Hematopoietic multipotent progenitor cell treated with erythropoietin and hydrocortisone succinate and interleukin-3 and kit ligand, for 17 days (in vitro differentiated cells): ENCODE measurements at places on chromosomes 16 and 17.

GRCh38 chr16:69260506-69260905 is 50.6 kb upstream of the VPS4A start:
- DNase-seq: no peak

- no peak for DNase-seq
Observed at GRCh38 chr17:73767696-73768095, 123.5 kb upstream of the SDK2 start.

DNA sequence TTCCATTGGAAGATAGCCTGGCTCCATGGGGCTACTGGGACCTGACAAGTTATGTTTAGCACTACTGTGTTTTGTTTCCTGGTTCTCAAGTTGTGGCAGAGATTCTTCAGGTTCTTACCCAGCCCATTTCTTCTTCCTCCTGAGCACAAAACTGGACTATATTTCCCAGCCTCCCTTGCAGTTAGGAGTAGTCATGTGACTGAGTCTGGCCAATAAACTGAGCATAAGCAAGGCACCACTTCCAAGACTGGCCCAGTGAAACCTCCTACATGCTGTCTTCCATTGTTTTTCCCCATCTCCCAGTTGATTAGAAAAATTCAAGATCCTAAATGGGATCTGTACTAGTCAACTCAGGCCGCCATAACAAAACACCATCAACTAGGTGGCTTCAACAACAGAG is 28.2 kb upstream of the RBBP6 start:
- no peak for DNase-seq

GRCh38 chr16:68232335-68232734 is 3.6 kb downstream of the ESRP2 start:
- DNase-seq: no peak

DNA sequence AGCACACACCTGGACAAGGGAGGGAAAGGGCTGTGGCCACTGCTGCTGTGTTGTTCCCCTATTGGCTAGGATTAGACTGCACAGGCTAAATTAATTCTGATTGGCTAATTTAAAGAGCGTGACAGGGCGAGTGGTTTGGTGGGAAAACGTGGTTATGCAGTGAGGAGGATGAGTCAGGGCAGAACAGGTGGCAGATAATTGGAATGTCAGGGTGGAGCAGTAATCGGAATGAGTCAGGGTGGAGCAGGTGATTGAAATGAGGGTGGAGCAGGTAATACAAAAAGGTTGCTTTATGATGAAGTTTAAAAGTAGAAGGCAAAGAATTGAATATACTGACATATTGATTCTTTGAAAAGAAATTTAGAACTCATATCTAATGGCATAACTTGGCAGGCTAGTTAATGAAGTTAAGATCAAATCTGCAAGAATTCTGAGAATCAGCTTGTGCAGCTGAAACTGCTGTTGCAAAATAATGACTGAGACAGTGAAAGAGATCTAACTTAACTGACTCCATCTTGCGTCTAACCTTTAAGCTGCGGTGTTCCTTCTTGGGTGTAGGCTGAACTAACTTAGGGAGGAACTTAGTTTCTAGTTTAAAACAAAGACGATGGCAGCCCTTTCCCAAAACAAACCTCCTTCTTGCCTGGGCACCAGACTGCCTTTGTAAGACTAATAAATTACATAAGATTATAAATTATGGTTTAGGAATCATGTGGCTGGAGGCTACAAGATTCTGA is 174.3 kb downstream of the UTP18 start:
- no peak for DNase-seq

DNA sequence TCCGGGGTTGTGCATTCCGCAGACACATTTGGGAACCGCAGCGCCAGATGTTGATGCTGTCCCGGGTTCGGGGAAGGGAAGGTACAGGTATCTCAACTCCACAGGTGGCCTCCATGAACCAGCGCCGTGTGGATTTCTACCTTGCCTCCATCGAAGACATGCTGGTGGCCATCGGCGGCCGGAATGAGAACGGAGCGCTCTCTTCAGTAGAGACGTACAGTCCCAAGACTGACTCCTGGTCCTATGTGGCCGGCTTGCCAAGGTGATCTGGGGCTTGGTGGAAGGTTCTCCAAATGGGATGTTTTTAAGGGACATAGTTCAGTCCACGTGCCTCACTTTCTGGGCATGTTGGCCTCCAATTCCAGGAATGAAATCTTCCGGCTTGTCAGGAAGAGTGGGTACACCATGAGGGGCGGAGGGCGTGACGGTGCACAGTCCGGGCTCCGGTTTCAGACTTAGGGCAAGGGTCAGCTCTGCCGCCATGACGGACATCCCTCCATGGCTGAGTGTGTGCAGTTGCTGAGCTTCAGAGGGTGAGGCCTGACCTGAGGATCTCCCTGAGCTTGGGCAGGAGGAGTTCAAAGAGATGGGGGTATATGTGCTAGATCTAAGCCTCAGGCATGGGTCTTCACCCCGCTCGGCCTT is 11.5 kb downstream of the KLHL36 start:
- DNase-seq: no peak

DNA sequence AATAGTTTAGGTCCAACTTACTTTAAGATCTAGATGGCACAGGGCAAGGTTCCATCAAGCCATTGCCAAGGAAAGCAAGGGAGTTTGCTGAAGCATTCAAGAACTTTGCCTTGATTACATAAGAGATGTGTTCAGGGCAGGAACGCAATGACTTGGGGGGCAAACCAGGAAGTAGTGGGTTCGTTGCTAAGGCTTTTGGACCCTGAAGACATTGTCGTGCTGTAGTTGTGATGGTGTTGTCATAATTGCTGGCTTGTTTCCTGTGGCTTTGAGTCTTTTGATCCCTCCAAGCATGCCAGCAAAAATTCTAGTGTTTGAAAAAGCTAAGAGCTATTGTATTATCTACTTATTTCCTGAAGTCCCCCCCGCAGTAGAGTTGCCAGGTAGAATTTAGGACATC is 70.7 kb upstream of the HNF1B start:
- no peak for DNase-seq

DNA sequence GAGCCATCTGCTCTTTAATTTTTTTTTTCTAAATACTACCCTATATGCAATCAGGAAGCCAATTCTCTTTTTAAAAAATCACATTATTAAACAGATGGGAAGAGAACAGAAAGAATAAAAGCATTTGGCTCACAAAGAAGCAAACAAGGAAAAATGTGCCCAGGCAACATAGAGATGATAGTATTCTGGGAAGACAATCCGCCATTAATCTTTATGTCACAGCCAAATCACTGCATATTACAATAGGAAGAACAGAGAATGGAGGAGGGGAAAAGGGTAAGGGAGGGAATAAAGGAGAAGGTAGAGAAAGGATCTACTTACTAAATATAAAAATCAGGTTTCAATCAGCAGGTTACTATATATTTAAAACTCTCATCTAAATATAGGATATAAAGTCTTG is 34.3 kb downstream of the STAT5B start:
- no peak for DNase-seq

- no peak for DNase-seq
Observed at GRCh38 chr17:38947189-38947588, 20.0 kb downstream of the FBXO47 start.

DNA sequence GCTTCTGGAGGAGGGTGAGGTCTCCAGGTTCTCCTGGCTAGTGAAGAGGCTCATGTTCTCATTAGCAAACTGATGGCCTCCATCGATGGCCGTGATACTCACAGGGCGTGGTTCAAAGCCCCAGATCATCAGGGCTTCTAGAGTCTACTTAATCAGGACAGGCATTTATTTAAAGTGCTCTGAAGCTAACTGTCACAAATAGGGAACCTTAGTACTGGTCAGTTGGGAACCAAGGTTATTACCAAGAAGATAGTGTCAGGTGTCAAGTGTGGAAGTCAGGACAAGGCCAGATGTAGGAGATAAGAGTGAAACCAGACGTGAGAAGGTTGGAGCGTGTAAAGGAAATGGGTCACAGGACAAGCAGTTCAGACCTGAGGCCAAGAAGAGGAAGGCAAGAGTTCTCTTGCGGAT is 56.9 kb downstream of the PIGL start:
- DNase-seq: no peak

DNA sequence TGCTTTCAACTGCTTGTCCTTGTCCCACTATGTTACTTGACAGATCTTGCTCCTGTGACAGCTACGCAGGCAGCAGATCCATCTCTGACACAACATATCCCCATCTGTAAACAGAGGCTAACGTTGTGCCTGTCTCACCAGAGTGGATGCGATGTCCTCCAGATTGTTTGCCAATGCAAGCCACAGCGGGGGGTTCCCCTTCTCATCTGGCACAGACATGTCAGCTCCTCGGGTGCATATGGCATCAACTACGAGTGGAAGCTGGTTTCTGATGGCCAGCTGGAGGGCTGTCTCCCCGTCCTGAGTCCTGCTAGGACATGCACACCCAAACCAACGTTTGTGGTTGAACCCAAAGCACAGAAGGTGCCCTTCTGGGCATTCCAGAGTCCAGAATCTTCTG is 39.0 kb downstream of the CYB5D2 start:
- DNase-seq: no peak

DNA sequence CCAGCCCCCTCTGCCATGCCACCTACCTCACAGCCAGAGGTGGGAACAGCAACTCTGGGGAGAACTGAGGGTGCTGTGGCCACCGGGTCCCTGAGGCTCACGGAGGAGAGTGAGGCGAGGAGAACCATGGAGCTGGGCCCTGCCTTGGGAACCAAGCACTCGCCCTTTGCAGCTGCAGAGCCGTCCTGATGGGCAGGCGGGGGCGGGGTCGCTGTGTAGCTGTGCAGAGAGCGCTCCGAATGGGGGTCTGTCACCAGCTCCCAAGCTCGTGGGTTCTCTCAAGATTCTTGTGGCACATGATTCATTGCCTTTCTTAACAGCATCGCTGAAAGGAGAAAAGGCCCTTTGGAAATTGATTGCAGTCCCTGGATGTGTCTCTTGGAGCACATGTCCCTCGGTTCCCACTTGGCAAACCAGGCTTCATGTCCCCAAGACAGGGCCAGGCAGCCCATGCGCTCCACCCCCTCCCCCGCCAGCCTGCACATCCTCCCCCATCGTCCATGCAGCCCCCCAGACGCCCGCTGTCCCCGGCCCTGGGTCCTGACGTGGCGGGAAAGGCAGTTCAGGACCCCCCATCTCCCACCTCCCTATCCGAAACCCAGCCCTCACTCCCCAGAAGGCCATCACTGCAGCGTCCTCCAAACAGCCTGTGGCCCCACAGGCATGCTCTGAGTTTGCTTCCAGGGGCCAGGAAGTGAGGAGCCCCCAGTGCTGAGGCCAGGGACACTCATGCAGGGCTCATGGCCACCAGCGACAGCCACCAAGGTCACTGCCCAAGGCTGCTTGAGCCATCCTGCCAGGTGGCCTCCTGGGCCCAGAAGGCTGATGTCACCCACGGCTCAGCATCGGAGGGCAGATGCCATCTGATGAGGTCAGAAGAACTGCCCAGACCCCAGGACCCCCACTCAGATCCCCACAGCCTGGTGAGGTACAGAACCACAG is 20.6 kb upstream of the CHMP6 start:
- no peak for DNase-seq

- DNase-seq: no peak
Observed at GRCh38 chr16:1909561-1910231, 8.5 kb downstream of the HS3ST6 start.

DNA sequence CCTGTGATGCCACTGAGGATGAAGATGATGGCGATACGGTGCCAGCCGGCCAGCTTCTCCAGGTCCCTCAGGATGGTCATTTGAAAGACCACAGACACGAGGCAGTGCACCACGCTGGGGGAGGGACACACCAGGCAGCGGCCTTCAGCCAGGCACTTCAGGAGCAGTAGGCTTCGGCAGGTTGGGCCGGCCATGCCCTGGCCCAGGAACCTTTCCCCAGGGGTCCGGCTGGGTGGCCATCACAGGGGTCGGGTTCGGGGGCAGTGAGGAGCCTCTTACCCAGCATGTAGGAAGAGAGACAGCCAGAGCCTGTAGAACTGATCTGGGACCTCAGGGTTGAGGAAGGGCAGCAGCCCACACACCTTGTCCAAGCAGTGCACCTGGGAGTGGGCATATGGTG is 5.3 kb downstream of the AANAT start:
- DNase-seq: no peak

- DNase-seq: no peak
Observed at GRCh38 chr17:9217151-9218056, 196.1 kb downstream of the NTN1 start.

- no peak for DNase-seq
Observed at GRCh38 chr17:17922070-17922614, 50.1 kb downstream of the TOM1L2 start.

DNA sequence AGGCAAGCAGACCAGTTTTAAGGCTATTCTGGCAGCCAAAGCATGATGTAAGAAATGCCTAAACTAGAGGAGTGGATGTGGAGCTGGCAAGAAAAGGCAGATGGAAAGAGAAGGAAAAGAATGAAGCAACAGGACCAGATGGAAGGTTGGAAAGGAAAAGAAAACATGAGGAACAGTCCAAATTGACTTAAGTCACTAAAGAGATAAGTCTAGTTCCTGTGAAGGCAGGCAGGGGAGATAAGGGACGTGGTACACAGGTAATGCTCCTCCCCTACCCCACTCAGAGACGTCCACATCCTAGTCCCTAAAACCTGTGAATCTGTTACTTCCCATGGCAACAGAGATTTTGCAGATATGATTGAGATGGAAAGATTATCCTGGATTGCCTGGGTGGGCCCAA is 43.5 kb downstream of the TEX2 start:
- no peak for DNase-seq

- no peak for DNase-seq
Observed at GRCh38 chr17:19716108-19717030, at the start of gene SLC47A2. Gene SLC47A2 (minus strand): TSS chr17:19716584. CDS start chr17:19716555, 29 bp downstream.

GRCh38 chr16:55809386-55809785 is 23.5 kb downstream of the CES1 start:
- DNase-seq: peak; percentile 4

DNA sequence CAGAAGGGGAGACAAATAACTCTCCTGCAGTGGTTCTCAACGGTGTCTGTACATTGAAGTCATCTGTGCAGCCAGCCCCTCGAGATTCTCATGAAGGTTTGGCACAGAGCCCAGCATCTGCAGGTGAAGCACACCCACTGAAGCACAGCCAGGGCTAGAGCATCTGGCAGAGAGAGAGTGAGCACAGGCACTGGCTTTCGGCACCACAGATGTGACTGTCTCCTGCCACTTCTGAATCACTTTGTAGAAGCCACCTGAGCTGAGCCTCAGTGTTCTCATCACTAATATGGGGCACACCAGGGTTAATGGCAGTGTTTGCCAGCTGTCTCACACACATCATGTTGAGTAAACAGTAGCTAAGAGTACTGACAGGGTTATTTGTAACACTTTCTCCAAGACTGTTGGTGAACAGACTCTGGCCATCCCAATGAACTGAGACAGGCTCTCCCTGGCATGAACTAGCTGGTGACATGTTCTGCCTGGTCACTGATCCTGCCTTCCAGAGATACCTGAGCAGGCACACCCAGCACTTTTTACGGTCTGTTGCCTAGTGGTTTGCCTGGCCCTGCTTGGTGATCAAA is 10.9 kb downstream of the HSPB9 start:
- DNase-seq: peak; percentile 41
